Body of pancreas (tissue), 4 donors: ENCODE measurements at places on chromosomes 3 and 15. TPM values are rescaled to one million over a fixed set of nuclear protein-coding genes. Genes with fewer than 3 reads are reported as not detected.

The LOXL1 gene
- total RNA-seq, result 8.6 TPM

The ZNF860 gene
- total RNA-seq, result 1.0 TPM

The C3orf52 gene
- 71.2 TPM for total RNA-seq

The WDR93 gene
- not detected for total RNA-seq

DNA sequence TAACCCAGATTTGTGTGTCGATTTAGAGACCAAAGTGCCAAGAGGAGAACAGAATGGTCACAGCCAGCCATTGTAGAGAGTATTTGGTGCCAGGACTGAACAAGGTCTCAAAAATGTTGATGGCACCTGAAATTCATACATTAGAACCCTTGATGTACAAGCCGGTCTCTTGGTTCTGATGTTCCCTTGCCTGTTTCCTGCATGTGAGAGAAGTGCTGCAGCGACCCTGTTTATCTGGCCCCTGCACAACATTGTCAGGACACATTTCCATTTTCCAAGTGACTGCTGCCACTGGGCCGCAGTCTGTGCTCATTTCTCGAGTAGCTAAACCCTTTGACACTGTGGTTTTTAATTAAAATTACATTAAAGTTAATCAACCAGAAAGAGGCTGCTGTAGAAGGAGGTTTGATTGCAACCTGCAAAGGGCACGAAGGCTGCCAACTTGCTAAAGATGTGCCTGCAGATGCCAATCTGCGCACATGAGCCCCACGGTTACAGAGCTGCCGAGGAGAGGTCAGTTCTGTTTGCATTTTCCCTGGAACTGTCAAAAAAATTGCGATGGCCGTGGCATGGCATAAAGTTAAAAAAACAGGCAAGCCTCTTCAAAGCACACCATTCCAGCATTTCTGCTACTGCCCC lies 136.4 kb upstream of the CMC1 start:
- no peak overlapping the region for H3K4me3 ChIP-seq
- H3K27ac ChIP-seq, result no peak overlapping the region
- no peak for DNase-seq
- no peaks in the 10 kb centered on the region for H3K4me1 ChIP-seq

- DNase-seq, result no peak
- H3K27me3 ChIP-seq, result no peaks in the 10 kb centered on the region
- H3K4me3 ChIP-seq, result no peak overlapping the region
- no peaks in the 10 kb centered on the region for H3K4me1 ChIP-seq
- H3K36me3 ChIP-seq, result no peaks in the 10 kb centered on the region
Observed at GRCh38 chr3:5255404-5256344, 68.2 kb downstream of the EDEM1 start.
